RCC 7860 (cell line): ENCODE measurements at places on chromosomes 5 and 9.

GRCh38 chr5:54838843-54839242, 146.6 kb downstream of the ESM1 start:
- no peak for DNase-seq

DNA sequence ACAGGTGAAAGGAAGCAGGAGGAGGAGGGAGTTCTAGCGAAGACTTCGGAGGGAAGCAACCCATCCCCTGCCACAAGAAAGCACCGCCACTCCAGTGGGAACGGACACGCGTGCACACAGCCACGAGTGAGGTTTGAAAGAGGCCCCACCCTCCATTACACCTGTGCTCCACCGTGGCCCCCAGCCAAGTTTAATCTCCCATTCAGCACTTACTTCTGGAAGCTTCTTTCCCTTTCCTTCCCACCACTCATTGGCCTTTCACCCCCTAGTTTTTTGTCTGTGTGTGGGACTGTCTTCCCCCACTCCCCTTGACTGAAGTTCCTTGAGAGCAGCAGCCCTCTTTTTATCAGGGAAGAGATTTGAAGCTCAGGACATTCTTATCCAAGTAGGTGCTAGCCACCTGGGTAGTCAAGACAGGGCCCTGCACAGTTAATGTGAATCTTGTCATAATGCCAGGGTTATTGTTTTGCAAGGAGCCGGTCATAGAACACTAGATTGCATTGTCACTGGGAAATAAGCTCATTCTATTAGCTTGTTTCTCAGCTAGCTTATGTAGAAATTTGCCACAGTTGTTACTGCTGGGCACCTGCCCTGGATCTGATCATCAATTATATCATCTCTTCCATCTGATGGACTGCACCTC, 256.0 kb downstream of the DOCK8 start:
- DNase-seq = no peak

GRCh38 chr9:105656131-105656921, 5.9 kb upstream of the TAL2 start:
- no peak for DNase-seq

DNA sequence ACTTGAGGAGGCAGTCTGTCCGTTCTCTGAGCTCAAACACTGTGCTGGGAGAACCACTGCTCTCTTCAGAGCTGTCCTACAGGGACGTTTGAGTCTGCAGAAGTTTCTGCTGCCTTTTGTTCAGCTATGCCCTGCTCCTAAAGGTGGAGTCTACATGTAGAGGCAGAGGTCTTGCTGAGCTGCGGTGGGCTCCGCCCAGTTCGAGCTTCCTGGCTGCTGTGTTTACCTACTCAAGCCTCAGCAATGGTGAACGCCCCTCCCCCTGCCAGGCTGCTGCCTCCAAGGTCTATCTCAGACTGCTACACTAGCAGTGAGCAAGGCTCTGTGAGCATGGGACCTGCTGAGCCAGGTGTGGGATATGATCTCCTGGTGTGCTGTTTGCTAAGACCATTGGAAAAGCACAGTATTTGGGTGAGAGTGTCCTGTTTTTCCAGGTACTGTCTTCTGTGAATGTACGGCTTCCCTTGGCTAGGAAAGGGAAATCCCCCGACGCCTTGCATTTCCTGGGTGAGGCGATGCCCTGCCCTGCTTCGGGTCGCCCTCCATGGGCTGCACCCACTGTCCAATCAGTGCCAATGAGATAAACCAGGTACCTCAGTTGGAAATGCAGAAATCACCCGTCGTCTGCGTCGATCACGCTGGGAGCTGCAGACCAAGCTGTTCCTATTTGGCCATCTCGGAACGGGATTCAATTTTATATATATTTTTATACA, 58.5 kb downstream of the CNTRL start:
- DNase-seq = no peak

DNA sequence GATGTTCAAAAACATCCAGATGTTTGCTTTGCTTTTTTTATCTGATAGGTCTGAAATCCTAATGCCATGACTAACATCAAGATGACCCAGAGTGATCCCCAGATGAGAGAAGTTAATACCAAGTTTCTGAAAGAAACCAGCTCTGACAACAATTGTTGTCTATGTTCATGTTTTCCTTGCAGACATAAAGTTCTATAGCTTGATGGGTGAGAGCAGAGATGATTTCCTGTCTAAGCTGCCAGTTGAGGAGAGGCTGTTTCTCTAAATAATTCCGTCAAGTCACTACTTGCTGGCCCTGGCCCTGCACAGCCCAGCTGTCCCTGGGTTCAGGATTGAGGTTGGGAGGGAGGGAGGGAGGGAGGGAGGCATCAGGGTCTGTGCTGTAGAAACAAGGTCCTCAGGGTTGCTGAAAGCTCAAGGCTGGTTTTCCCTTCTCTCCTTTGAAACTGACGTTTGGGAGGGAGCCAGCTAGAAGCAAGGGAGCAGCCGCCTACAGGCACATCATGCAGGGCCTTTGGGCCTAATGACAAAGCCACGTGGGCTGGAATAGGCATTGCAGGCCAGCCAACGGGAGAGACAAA, 3.9 kb downstream of the SPARC start:
- no peak for DNase-seq

GRCh38 chr5:37703841-37704241, 136.0 kb downstream of the GDNF start:
- DNase-seq = no peak

GRCh38 chr5:143892271-143892670, 80.3 kb downstream of the HMHB1 start:
- DNase-seq = no peak

DNA sequence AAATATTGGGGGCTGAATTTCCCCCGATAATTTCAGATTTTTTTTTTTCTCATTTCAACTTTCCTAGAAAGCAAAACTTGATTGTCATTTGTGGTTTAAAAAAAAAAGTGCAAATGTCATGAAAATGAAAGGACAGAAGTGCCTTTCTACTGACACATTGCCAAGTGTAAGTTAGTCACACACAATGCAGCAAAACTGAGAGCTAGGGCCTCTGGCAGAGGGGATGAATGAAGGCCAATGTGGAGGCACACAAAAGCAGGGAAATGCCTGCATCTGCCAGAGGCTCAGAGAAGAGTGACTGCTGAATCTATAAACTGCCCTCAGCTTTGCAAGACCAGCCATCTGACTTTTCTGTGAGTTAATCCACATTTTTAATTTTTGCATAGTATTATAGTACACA, 6.8 kb upstream of the IFNA5 start:
- DNase-seq = no peak

- DNase-seq = no peak
These were observed 49.3 kb downstream of the SHB start for GRCh38 chr9:38019731-38020130.

DNA sequence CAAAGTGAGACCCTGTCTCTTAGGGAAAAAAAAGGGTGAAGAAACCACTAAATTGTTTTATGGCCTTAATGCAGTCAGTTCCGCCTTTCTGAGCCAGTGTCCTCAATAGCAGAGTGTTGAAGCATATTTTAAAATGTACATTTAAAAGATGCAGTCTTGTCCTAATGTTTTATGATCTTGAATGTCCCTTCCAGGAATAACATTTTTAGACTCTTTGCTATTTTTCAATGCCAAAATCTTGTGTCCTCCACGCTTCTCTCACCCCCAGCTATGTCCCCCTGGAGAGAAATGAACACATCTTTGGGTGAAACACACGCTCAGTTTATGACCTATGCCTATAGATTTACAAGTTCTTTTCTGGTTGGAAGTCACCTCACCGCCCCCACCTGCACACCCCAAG, 69.8 kb downstream of the CSNK1A1 start:
- no peak for DNase-seq

DNA sequence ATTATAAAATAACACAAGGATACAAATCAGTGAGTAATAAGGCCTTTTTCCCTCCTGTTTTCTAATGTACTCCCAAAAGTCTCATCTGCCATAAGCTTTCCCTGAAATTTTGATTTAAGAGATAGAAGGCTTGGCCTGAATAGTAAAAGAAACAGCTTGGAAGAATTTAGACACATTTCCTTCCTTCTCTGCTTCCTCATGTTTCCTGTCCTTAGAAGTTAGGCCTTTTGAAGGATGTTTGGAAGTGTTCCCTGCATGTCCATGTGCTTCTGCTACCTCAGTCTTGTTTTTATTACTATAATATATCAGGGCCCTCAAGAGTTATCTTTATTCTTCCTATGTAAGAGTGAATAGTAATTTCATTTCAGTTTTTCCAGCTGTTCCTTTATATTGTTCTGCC, 242.7 kb downstream of the DEPDC1B start:
- DNase-seq = no peak

GRCh38 chr5:65296067-65296466, 185.7 kb downstream of the ADAMTS6 start:
- DNase-seq = no peak

DNA sequence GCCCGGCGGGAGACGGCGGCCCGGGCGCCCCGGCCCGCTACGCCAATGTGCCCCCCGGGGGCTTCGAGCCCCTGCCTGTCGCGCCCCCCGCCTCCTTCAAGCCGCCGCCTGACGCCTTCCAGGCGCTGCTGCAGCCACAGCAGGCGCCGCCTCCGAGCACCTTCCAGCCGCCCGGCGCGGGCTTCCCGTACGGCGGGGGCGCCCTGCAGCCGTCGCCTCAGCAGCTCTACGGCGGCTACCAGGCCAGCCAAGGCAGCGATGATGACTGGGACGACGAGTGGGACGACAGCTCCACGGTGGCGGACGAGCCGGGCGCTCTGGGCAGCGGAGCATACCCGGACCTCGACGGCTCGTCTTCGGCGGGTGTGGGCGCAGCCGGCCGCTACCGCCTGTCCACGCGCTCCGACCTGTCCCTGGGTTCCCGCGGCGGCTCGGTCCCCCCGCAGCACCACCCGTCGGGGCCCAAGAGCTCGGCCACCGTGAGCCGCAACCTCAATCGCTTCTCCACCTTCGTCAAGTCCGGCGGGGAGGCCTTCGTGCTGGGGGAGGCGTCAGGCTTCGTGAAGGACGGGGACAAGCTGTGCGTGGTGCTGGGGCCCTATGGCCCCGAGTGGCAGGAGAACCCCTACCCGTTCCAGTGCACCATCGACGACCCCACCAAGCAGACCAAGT, 723 bp downstream of the SNX18 start:
- DNase-seq = no peak

DNA sequence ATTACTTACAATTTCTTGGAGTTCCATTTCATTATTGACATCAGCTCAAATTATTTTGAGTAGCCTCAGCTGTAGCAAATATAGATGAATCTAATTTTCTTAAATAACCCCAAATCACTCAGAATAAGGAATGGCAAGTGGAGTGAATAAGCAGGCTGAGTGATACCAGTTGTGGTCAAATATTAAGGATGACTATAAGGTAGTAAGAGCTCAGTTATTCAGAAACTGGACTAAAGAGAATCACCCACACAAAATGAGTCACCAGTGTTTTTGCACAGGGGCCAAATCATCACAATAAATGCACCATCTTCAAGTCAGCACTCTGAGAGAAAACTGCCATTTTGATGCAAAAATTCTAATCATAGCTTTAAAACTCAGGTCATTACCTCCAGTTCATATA, 128.9 kb upstream of the TARS1 start:
- DNase-seq = peak; percentile 98
